WERI-Rb-1 (cell line): ENCODE measurements at places on chromosomes 3 and 15.
A peak's percentile ranks its signal among the peaks of the same experiment; 100 is the strongest.

- DNase-seq: no peak
These were observed 133.7 kb upstream of the POU1F1 start for GRCh38 chr3:87410110-87410509.

- no peak for DNase-seq
These were observed 735.0 kb downstream of the PDCD6IP start for GRCh38 chr3:34533451-34533850.

DNA sequence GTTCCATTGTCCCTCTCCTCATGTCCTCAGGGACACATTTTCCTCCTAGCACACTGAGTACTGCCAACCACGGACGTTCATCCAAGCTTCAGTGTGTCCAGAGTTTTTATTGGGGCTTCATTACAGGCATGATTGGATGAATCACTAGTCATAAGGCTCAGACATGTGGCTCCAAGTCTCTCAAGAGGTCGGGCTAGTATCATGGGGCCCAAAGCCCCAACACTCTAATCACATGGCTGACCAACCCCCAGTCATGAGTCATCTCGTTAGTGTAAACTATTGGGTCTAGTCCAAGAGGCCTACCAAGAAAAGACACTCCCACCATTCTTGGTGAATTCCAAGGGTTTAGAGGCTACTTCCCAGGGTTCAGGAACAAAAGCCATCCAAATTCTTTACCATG lies 4.4 kb downstream of the TERC start:
- no peak for DNase-seq

GRCh38 chr15:81166636-81167305 lies 29.9 kb upstream of the IL16 start:
- no peak for DNase-seq

DNA sequence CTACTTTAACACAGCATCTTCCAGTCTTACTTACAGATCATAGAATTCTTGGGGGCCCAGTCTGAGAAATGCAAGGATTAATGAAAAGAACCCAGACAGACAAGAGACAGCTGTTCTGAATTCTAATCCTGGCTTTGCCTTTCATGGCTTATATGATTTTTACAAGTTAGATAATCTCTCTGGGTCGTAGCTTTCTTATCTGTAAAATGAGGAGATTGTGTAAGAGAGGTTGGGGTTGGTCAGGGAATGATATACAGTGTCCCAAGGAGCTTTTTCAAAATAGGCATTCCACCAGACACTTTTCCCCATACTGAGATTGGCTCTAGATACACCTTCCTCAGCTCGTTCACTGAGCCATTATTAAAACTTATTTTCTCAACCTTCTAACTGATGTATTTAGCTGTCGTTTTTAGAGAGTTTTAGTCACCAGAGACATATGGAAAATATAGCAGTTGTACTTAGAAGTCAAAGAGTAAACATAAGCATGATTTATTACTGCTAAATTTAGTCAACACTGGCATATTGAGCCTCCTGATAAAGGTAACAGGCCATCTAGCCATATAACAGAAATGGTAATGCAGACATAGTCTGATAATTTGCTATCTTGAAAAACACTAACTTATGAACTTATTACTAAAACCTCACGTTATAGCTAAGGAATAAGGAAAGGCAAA lies 163.0 kb upstream of the MLF1 start:
- peak; percentile 15 for DNase-seq

- no peak for DNase-seq
These were observed 252.4 kb downstream of the ZIC4 start for GRCh38 chr3:147153830-147154539.

GRCh38 chr3:4943549-4943948 lies 35.7 kb upstream of the BHLHE40 start:
- no peak for DNase-seq

DNA sequence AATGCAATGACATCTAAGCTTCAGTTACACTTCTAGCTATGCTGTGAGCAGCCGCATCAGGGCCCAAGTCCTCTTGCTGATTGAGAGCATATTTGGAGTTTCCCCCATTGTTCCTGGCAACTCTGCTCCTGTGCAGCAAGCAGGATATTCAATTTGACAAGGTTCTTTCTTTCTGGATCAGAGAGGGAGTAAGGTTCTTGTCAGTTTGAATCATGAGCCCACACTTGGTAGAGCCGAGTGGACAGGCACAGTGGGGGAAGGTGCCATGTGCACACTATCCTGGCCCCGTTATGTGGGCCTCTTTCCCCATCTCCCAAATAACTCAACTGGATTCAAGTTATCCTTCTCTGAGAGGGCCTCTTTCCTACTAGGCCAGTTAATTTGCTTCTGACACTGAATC lies 385.4 kb downstream of the ZIC1 start:
- no peak for DNase-seq

DNA sequence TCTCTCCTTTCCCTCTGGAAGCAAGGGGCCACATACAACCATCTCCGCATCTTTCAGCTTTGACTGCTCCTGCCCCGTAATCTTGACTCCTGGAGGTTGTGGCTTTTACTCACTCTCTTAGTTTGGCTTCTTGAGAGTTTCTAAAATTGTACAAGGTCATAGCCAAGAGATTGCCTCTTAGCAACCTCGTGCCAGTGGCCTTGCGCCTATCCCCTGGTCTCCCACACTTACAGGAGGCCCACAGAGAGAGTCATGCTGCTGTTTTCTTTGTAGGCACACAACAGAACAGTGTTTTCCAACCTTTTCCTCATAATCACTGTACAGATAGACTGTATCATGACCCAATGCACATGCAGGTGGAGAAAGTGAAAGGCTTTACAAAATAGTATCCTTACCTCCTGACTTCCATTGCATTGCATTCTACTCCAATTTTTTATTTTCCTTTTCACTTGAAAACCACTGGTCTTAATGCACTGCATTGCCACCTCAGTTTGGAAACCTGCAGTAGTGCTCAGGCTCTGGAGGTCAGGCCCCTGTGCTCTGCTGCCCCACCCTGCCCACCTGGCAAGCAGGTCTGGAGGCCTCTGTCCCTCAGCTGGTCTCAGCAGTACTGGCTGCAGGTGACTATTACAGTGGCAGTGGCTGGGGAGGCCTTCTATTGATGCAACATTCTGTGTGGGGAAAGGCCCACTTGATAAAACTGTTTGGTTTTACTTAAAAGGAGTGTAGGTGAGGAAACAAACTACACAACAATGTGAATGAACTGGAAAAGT lies 156.2 kb downstream of the DNAJB8 start:
- DNase-seq: no peak

- no peak for DNase-seq
These were observed 65.5 kb upstream of the ROPN1 start for GRCh38 chr3:124057420-124057819.

DNA sequence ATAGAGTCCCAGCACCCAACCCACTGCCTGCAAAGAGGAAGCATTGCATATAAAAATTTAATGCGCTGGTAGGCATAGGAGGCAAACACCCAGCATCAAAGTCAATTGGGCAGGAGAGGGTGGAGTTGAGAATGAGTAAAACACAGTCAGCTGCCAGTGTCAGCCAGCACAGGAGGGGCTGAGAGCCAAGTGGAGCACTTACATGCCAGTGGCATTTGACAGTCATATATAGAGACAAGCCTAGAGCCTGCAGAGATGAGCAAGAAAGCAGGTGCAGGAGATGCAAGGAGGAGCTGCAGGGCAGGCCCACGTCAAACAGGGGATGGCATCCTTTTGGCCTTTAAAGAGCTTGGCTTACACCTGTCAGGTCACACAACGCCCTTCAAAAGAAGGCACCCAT lies 27.6 kb upstream of the ZFAND6 start:
- DNase-seq: no peak

GRCh38 chr3:58452176-58452575 lies 18.5 kb upstream of the PDHB start:
- DNase-seq: no peak

DNA sequence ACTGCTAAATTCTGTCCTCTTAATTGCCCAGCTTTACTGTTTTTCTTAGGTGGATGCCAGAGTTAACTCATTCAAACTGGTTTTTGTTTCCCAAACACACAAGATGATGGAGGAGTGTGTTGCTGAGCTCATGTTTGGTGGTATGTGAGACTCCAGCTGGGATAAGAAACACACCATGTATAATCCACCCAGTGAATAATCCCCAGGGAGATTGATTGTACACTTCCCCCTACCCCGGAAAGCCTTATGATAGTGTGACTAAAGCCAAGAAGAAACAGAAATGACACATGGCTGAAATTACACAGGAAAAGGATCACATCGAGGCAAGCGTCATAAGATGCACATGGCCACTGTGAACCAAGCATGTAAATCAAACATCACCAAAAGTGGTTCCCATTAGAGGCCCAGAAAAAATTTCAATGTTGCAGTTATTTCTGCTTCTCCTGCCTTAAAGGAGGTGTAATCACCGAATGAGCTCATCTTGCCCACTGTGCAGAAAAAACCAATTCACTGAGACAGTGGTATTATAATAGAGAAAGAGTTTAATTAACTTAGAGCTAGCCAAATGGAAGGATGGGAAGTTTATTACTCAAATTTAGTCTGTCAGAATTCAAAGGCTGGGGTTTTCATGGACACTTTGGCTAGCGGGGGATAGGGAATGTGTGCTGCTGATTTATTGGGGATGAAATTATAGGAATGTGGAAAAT lies 56.7 kb upstream of the MAGI1 start:
- DNase-seq: no peak

DNA sequence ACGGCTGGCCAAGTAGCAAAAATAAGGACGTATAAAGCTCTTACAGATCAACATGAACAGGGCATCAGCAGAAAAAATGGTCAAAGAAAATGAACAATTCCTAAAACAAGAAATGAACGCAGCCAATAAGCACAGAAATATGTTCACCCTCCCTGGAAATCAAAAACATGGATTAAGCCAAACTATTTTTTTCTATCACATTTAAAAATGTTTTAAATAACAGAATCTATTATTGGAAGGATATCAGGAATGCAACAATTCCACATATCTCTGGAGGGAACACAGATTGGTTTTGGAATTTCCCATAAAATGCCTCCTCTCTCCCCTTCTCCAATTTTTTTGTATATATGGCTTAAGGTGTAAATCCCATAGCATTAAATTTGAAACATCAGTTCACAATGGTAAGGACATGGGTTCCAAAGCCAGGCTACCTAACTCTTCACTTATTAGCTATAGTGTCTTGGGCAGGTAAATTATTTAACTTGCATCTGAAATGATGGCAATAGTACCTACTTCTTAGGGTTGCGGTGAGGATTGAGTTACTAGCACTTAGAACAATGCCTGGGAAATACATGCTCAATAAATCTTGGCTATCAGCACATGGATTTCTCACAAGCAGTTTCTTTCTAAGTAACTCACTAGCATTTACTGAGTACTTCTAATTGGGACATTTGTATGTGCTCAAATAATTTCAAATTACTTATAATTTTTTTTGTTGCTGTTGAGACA lies 10.1 kb downstream of the UACA start:
- DNase-seq: no peak

DNA sequence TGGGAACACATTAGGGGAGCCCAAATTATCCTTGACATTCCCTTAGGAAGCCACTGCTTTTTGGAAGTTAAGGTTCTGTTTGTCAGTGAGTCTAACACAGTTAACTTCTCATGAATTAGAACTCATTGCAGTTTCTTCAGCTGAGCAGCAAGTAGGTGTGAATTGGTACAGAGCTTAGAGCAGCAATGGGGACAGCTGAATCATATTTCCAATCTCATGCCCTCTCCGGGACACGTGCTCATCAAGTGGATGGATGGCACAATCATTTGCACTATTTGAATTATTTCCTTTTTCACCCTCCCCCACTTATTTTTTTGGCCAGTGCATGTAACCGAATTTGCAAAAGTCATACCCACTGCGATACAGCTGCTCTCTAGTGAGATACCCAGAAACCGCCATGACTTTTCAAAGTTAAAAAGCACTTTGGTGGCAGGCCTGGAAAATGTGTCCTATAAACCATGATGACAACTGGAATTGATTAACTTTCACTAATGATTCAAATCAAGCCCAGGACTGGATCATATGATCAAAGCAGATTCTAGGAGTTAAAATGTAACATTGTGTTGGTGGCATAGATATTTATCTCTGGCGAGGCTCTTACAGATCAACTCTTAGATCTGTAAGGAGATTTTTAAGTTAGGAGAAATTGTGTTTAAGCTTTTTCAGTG lies 76.4 kb downstream of the EBLN2 start:
- DNase-seq: no peak

GRCh38 chr3:65732051-65732935 lies 306.4 kb downstream of the MAGI1 start:
- peak; percentile 21 for DNase-seq

GRCh38 chr15:62291262-62291661 lies 126.2 kb upstream of the C2CD4B start:
- no peak for DNase-seq

GRCh38 chr15:42021593-42021992 lies 751 bp upstream of the PLA2G4E start:
- DNase-seq: no peak

- DNase-seq: no peak
These were observed 358.6 kb upstream of the KCNH8 start for GRCh38 chr3:18789734-18790133.

DNA sequence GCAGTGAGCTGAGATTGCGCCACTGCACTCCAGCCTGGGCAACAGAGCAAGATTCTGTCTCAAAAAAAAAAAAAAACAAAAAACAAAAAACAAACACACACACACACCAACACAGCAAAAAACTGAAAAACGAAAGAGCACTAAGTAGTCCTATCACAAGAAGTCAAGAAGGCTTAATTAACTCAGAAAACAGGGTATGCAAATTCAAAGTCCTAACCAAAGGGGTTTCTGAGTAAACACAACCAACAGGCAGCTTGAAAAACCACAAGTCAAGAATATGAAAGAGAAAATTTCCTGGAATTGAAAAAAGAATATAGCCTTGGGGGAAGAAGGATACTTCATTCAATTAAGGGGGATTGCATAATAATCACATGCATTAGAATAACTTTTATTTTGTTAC lies 37.7 kb upstream of the PARP14 start:
- no peak for DNase-seq

- DNase-seq: peak; percentile 9
These were observed 262.1 kb upstream of the TBL1XR1 start for GRCh38 chr3:177459401-177459800.

- no peak for DNase-seq
These were observed 270.0 kb downstream of the TBL1XR1 start for GRCh38 chr3:176927280-176927679.

DNA sequence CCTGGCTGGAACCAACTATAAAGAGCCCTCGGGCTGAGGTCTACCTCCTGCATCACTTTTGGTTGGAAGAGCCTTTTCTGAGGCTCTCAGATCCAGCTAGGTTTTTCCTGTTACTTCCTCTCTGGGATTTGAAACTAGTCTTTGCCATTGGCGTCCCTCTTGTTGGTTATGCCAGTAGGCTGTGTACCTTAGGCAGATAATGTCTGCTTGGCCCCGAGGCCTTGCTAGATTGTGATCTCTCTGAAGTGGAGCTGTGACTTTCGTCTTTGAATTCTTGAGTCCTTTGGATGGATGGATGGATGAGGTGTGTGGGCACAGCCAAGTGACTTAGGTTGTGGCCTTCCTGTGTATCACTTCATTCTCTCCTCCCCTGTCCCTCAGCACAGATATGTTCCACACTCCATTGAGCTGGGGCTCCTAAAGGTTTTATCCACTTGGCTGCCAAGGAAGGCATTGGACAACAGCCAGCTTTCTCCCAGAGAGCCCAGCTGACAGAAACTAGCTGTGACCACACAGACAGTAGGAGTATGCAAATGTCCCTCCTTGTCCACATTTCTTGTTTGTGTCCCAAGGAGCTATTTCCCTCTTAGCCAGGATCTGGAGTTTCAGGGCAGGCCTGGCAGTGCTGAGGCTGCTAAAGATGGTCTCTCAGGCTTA lies 7.9 kb upstream of the DNAJC17 start:
- DNase-seq: no peak
